ENCODE measurements at places on chromosomes 2 and 18. TPM values are rescaled to one million over a fixed set of nuclear protein-coding genes. Genes with fewer than 3 reads are reported as not detected.

KLHL30 gene
- not detected for total RNA-seq

SP9 gene
- total RNA-seq = not detected

- H3K36me3 ChIP-seq = no peaks in the 10 kb centered on the region
- H3K27me3 ChIP-seq = no peaks in the 10 kb centered on the region
- H3K4me3 ChIP-seq = no peak overlapping the region
- DNase-seq = no peak
These were observed 172.1 kb downstream of the CBLN2 start for GRCh38 chr18:72372076-72372475.

GRCh38 chr2:195633573-195633870 lies 23.5 kb upstream of the SLC39A10 start:
- no peaks in the 10 kb centered on the region for H3K36me3 ChIP-seq
- no peak for DNase-seq
- no peaks in the 10 kb centered on the region for H3K4me1 ChIP-seq
- H3K4me3 ChIP-seq = no peak overlapping the region
- H3K27ac ChIP-seq = no peak overlapping the region

CDH2 gene
- total RNA-seq = 59.5 TPM

DNA sequence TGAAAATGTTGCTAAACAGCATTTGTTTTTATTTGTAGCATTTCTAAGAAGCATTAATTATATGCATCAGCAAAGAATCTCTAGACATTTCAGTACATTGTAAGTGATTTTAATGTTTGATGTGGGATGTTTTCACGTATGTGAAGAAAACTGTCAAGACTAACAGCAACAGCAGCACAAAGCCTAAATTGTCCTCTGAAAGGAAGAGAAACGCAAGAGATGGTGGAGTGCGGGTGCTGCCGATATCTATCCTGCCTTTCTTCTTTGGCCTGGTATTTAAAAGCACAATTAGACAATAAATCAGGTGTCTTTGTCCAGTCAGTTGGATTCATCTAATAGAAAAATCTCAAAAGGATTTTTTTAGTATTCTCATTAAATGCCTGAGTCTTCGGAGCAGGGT lies 3.1 kb downstream of the TWIST2 start:
- no peak for DNase-seq
- peaks cover 4% of the 10 kb centered on the region for H3K4me1 ChIP-seq
- no peak overlapping the region for H3K27ac ChIP-seq
- no peaks in the 10 kb centered on the region for H3K36me3 ChIP-seq
